ENCODE measurements at places on chromosomes 7 and 10.

DNA sequence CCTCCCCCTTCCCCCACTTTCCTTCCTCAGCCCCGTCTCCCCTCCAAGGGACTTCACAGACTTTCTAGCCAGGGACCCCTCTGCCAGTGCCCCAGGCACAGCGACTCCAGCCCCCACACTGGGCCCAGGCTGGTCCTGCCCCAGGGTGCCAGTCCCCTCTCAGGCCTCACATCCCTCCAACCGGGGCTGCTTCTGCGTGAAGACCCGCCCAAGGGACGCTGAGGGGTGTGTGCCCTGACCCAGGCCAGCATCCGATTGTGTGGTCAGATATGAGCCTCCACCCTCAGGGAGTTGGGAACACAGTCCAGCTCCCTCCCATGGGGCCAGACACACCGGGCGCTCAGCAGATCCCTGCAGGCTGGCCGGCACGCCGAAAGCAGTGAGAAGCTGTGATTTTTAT, 97.0 kb downstream of the MICALL2 start:
- no peak for DNase-seq

GRCh38 chr10:2760736-2761135, 306.6 kb upstream of the PFKP start:
- no peak for DNase-seq

GRCh38 chr7:7829667-7830066, 111.3 kb upstream of the RPA3 start:
- DNase-seq = no peak

GRCh38 chr7:149776848-149777407, 3.5 kb upstream of the ZNF467 start:
- no peak for DNase-seq

DNA sequence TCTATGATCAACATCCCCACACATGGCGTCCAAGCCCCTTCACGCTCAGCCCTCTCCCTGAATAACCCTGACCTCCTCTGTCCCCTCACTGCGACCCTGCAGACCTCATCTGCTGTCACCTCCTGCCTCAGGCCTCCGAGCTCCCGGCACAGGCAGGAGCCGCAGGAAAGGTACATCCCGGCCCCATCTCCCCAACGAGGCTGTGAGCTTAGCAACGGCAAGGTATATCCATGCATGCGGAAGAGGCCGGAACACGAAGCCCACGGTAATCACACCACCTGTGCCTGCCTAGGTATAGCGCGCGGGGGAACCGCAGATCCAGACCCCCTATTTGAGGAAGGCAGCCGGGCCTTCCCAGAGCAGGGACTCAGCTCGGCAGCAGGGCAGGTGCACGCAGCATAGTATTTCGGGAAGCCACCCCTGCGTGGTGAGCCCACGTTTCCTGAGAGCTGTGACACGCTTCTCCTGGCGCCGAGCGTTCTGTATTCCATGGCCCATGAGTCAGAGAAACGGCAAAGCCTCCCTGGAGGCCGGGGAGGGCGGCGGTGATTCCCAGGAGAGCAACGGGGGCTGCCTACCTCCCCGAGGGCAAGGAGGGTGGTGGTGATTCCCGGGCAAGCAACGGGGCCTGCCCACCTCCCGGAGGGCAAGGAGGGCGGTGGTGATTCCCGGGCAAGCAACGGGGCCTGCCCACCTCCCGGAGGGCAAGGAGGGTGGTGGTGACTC, 50.1 kb upstream of the DNAAF5 start:
- DNase-seq = no peak

DNA sequence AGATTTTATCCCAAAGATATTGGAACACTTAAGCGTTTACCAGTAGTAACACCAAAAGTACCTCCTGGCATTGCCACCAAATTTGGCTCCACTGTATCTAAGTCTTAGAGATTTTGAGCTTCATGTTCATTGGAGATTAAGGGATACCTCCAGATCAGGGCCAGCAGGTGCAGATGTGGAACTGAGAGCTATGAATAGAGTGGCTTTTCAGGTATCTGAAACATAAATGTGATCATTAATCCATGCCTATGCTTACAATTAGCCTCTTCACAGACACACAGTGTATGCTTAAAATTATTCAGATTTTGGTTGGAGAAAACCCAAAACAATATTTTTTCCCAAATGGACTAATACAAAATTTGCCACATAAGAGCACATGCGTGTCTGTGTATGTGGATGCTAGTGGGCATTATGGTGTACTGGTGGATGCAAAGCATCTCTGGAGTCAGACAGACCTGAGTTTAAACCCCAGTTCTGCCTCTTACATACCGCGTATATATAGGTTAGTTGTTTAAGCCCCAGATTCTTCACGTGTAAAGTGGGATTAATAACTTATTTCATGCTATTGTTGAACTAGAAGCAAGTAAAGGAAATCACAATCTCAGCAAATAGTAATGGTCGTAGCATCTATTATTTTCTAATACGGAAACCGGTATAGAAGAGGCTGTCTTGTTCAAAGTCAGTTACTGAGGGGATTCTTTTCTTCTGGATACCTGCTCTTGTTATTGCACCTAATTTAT, 6.8 kb upstream of the LRRC4 start:
- DNase-seq = no peak

DNA sequence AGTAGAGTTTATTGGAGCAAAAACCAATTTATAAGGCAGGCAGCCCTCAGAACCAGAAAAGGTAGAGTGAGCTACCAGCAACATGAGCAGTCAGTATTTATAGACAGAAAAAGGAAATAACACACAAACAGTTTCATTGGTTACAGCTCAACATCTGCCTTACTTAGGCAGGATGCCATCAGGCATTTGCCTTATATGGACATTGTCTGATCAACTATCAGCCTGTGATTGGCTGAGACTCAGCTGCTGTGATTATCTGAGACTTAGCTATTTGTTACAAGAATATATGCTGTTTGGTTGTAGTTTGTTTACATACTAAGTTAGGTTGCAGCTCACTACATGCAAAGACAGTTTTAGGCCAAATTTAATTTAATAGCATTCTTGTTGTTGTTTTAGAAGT, 60.4 kb upstream of the CDK1 start:
- no peak for DNase-seq

Data from NCI-H774 (cell line).